Activated gamma-delta T cell treated with Interleukin-2 at 50 U/mL for 16 hours (primary cell): ENCODE measurements at places on chromosomes 1 and 21.

GRCh38 chr1:5945445-5945844, 46.8 kb downstream of the NPHP4 start:
- DNase-seq: no peak

DNA sequence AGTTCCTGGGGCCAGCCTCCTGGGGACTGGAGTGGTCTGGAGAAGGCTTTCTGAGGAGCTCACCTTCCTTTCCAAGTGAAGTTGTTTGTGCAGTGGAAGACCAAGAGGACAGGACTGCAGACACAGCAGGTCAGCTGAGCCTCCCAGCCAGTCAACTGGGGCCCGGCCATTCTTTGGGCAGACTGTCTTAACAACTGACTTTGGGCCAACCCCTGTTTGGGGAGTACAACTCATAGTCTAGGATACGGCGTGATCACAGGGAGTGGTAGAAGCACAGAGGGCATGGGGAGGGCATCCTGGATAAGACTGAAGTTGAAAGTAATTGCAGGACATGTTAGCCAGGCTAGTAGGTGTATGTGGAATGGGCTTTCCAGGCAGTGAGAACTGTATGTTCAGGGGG, 50.3 kb downstream of the PGM1 start:
- no peak for DNase-seq

- no peak for DNase-seq
Observed at GRCh38 chr21:33496345-33496744, 4.8 kb upstream of the DNAJC28 start.

- DNase-seq: no peak
Observed at GRCh38 chr1:228062085-228062791, 20.3 kb upstream of the ARF1 start.

DNA sequence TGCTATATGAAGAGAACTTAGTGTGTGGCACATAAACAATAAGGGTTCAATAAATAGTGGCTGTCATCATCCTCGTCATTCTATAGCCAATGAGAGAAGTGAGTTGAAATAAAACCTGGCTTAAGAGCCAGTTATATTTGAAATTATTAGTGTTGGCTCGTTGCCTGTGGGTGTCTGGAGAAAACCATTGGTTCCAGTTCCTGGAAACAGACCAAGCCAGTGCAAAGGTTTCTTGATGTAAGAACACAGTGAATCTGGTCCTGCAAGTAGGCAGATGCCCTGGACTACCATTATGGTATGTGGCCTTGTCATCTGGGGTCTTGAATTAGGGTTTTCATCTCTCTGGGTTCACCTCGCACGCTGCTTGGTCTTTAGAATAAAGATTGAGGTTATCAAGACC, 43.3 kb downstream of the URB2 start:
- no peak for DNase-seq

DNA sequence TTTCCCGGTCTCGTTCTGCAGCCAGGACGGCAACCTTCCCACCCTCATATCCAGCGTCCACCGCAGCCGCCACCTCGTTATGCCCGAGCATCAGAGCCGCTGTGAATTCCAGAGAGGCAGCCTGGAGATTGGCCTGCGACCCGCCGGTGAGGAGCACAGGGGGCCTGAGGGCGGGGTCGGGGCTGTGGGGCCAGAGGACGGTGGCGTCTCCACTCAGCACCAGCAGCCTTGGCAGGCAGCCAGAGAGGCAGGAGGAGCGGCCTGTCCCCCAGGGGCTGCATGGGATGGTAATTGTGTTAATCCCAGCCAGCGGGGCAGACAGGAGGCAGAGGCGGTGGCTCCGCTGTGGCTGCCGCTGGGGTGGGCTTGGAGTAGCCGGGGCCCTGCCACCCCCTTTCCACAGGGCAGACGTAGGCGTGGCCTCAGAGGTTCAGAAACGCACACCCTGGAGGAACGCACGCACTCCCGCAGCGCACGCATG, 12.1 kb downstream of the SAMD11 start:
- no peak for DNase-seq

DNA sequence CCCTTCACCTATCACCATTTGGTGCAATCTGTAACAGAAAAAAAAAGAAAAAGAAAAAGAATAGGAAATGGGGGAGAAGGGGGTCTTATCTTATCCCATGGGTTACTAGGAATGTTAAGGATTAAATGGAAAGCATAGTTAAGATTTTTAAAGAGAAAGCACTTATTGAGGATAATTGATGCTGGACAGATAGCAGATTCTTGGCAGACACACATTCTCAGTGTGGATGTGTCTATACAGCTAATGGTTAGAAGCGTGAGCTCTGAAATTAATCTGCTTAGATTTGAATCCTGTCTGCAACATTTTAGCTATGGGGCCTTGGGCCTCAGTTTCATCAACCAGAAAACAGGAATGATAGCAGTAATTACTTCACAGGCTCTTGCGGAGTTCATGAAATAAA, 67.1 kb downstream of the SSBP3 start:
- no peak for DNase-seq

- no peak for DNase-seq
Observed at GRCh38 chr1:203626910-203627246, 246 bp downstream of the ATP2B4 start.

GRCh38 chr1:240663169-240663879, 51.4 kb upstream of the GREM2 start:
- DNase-seq: no peak

GRCh38 chr1:94836891-94837290, 16.7 kb downstream of the SLC44A3 start:
- no peak for DNase-seq

GRCh38 chr1:204255966-204256365, 42.2 kb upstream of the GOLT1A start:
- no peak for DNase-seq

GRCh38 chr1:119150150-119150549, 9.7 kb upstream of the WARS2 start:
- DNase-seq: no peak
